ENCODE measurements at places on chromosomes 12 and 14. TPM values are rescaled to one million over a fixed set of nuclear protein-coding genes. Genes with fewer than 3 reads are reported as not detected.

DNA sequence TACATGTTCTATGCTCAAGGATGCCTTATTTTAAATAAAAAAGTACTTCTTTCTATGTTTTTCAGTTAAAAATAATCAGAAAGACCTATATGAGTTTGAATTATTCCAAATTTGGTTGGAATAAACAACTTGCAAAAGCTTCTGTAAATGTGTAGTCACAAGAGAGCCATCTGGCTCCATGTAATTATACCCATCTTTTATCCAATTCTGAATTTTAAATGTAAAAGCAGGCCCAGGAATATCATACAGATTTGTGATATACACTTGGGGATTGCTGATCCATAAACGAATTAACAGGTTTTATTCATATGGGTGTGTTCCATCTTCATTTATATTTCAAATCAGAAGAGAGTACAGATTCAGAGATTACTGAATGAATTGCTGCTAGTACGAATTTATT is 329.2 kb upstream of the LRFN5 start:
- no peak for DNase-seq

- peak; percentile 89 for DNase-seq
Measured at GRCh38 chr12:6914246-6914946, at the start of gene ENO2. ENO2 (plus strand) TSS chr12:6914580; CDS start chr12:6915833, 1,253 bp downstream.

DNA sequence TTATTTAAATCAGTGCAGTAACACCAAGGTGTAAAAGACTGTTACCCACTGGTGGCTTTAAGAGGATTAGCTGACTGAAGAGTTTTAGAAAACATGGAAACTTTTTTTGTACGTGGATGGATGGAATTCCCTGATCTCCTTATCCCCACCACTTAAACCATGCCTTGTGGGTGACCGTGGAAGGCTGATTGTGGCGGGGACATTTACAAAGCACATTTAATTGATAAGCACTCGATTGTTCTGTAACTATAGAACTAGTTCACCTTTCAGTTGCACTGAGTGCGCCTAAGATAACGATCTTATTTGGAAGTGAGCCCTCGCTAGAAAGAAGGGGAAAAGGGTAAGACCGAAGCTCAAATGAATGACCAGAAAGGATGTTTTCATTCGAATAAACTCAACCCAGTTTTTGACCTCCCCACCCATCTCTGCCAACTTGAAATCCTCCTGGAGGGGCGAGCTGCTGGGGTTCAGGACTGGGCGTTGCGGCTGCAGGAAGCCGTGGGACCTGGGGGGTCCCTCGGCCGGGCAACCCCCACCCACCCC is 688 bp upstream of the RASSF3 start:
- no peak for DNase-seq

DNA sequence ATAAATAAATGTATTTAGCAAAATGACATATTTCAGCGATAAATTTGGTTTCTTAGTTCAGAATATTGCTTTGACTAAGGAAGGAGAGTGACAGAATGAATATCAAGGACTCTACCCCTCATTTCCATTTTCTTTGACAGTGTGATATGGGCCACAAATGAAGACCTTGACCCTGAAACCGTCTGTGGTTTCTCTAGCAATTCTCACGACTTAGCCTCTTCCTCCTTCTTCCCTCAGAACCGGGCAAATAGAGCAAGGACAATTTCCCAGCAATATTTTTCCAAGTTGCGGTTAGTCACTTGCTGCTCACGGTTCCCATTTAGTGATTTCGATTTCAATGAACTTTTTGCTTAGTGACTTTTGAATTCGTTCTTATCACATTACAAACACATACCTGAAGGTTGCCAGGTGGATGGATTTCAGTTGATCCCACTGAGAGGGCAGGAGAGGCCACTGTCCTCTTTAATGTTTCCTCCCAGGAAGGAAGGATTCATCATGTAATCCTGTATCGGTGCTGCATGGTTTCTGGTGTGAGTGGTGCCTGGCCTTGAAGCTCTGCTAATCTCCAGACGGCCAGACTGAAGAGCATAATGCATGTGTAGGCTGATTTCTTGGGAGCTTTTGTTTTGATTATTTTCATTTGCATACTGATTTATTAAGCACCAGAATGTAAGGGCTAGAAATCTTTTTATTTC is 77.6 kb downstream of the CHST11 start:
- no peak for DNase-seq

DNA sequence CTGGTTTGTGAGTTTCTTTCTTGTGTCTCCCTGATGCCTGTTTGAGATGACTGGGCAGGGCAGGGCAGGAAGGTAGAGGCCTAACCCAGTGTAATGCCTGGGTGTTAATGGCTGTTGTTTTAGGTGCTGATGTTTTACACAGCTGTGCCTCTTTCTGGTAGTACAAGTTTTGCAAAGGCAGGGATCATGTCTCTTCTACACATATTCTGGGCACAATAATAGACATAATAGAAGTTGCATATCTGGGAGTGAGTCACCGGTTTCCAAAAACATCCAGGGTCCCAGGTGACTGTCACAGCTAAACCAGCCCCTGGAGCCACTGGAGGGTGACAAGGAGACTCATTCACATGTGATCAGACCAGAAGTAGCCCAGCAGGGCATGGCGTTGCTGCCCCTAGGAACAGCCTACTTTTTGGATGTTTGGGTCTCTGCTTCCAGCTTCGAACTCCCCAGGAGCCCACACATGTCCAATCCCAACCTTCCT is 18.1 kb downstream of the TPCN1 start:
- DNase-seq = no peak

DNA sequence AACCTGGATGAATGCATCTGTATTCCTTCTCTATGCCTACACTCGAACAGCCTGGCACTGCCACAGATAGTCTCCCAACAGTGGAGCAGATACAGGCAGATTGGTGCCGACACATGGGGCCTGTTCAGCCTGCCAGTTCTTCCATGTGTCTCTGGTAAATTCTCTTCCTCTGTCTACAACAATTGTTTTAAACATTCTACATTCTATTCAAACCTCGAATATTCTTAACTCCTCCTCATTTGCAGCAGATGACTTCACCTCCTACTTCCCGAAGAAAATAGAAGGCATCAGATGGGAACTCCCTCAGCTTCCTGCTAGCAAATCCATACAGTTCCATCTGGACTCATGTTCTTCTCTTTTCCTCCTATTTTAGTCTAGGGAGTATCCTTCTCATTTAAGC is 43.1 kb upstream of the OTOGL start:
- no peak for DNase-seq

- DNase-seq = peak; percentile 2
Measured at GRCh38 chr12:67354322-67354721, 85.2 kb downstream of the CAND1 start.

- peak; percentile 30 for DNase-seq
Measured at GRCh38 chr14:63857466-63858030, 4.7 kb downstream of the SYNE2 start.

- DNase-seq = no peak
Measured at GRCh38 chr12:71218616-71219015, 60.8 kb upstream of the TSPAN8 start.

DNA sequence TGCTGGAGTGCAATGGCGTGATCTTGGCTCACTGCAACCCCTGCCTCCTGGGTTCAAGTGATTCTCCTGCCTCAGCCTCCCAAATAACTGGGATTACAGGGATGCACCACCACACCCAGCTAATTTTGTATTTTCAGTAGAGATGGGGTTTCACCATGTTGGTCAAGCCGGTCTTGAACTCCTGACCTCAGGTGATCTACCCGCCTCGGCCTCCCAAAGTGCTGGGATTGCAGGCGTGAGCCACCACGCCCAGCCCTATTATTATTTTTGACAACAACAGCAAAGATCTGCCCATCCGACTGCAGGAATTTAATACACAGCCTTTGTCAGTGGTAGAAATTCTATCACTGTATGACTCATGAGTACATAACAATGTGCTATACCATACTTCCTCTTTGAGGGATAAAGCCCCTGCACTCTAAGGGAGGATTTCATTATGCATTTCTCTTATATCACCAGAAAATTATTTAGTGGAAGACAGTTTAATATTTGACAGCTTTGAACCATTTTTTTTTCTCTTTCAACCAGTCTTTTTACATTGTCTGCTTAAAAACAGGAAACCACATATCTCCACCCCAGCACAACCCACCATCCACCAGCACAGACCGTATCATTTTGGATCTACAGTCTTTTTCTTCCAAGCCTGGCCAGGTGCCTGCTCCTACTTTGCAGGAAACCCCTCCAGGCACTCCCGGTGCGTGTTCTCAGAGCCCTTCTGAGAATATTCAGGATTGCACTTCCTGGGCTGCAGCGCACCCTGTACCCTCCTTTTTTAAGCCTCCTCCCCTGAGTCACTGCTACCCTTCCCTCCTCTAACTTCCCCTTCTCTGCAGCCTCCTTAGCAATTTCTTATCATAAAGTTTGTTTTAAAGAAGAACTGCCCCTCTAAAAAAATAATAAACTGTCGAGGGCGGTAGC is 594 bp downstream of the ARHGDIB start:
- no peak for DNase-seq

- DNase-seq = no peak
Measured at GRCh38 chr14:100076606-100077005, 11.4 kb downstream of the EVL start.

- no peak for DNase-seq
Measured at GRCh38 chr14:65156568-65157366, 54.5 kb upstream of the MAX start.

COL2A1 gene
- 0.14 TPM for total RNA-seq

BMAL2 gene
- total RNA-seq = 16.1 TPM

KRT8 gene
- 0.65 TPM for total RNA-seq

GNB3 gene
- total RNA-seq = 1.3 TPM

TSHR gene
- total RNA-seq = not detected

CMA1 gene
- not detected for total RNA-seq

CLEC4C gene
- total RNA-seq = not detected
